ENCODE measurements at places on chromosomes 16 and 17.

GRCh38 chr17:50935221-50935995, 69.3 kb upstream of the TOB1 start:
- DNase-seq = no peak

DNA sequence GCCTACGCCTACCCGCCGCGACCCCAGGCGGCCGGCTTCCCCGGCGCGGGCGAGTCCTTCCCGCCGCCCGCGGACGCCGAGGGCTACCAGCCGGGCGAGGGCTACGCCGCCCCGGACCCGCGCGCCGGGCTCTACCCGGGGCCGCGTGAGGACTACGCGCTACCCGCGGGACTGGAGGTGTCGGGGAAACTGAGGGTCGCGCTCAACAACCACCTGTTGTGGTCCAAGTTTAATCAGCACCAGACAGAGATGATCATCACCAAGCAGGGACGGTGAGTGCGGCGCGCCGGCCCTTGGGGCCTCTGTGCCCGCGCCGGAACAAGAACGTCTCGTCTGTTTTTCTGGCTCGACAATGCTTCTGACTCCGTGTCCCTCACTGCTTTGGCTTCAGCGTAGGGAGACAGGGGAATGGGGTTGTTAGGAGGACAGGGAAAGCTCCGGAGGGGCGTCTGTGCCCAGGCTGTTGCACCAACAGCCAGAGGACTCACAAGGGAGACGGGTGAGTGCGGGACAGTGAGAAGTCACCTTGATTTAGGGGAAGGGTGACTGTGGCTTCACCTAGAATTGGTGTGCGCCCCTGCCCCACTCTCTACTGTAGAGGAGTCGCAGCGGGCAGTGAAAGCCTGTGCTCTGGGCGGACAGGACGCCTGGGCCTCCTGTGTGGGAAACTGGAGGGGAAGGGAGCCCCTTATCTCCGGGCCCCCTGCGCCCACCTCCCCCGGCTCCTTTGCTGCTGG, 806 bp downstream of the TBX21 start:
- DNase-seq = no peak

DNA sequence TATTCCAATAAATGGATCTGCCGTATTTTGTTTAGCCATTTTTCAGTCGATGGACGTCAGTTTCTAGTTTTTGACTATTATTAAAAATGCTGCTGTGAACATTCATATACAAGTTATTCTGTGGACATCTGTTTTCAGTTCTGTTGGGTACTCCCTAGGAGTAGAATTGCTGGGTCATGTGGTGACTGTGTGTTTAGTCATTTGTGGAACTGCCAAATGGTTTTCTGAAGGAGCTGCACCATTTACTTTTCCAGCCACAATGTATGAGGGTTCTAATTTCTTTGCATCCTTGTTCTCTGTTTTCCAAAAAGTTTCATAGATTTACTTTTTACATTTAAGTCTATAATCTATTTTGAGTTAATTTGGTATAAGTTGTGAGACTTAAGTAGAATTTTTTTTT, 29.5 kb downstream of the CYLD start:
- peak; percentile 16 for DNase-seq

GRCh38 chr17:7022781-7023571, at the start of gene BCL6B:
TSS of gene BCL6B (plus strand) at chr17:7023050. CDS start at chr17:7023672, 622 bp downstream.
- DNase-seq = no peak

- DNase-seq = no peak
Observed at GRCh38 chr16:1193143-1193824, 31.8 kb downstream of the TPSG1 start.

DNA sequence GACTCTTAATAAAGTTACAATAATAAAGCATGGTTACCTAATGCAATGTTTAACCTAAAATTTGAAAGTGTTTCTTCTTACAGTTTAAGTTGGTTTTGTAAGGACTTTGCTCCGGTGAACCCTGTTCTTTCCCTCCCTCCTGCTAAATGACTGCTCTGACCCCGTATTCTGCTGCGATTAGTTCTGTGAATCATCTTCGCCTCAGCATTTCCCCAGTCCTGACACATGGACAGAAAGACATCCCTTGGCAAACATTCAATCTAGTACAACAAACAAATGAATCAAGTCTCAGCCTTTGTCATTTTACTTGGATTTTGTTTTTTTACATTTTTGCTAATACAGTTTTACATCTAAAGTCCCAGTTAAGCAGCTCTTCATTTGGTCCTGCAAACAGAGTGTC, 15.4 kb downstream of the KCNJ2 start:
- no peak for DNase-seq

- no peak for DNase-seq
Observed at GRCh38 chr16:66205287-66206231, 160.9 kb upstream of the CDH5 start.

- DNase-seq = no peak
Observed at GRCh38 chr16:3999479-4000325, 116.5 kb downstream of the ADCY9 start.

- no peak for DNase-seq
Observed at GRCh38 chr17:81197409-81197795, 25.4 kb downstream of the CEP131 start.

DNA sequence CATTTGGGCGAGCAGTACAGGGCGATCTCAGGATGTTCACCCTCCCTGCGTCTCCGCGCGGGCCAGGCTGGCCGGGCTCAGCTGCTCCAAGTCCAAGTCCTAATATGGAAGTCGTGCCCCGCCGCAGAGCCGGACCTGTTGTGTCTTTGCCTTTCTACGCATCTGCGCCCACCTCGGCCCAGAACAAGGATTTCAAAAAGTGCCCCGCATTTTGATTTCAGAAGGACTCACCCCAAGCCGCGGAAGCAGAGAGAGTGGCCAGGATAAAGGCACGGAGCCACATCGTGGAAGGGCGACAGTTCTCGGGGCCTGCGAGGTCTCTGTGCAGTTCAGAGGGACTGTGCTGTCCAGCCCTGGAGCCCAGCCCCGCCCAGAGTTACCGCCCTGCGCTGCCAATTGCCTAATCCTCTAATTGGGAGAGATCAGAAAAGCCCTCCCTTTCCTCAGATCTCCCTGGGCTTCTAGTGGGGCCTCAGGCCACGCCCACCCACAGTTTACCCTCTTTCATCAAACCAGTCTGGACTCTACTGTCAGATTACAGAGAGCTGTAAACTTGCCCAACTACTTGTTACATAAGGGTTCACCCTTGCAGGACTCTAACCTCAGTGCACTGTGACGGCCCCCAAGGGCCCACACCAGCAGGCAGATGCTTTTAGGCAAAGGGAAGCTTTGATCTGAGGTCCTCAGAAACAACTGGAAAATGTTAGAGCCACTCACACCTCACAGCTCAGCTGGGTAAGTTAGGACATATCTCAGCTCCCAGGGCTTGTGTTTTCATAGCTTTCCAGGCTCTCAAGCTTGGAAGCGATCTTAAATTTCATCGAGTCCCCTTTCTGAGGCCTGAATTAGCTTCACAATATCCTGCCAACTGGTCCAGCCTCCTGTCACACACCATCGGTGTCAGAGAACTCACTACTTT, at the start of gene CES1:
TSS of gene CES1 (minus strand) at position 324 of the 919 bp plus-strand sequence. CDS start at position 283, 41 bp downstream.
- DNase-seq = no peak

- DNase-seq = no peak
Observed at GRCh38 chr17:20263595-20263994, 203.7 kb downstream of the LGALS9B start.

DNA sequence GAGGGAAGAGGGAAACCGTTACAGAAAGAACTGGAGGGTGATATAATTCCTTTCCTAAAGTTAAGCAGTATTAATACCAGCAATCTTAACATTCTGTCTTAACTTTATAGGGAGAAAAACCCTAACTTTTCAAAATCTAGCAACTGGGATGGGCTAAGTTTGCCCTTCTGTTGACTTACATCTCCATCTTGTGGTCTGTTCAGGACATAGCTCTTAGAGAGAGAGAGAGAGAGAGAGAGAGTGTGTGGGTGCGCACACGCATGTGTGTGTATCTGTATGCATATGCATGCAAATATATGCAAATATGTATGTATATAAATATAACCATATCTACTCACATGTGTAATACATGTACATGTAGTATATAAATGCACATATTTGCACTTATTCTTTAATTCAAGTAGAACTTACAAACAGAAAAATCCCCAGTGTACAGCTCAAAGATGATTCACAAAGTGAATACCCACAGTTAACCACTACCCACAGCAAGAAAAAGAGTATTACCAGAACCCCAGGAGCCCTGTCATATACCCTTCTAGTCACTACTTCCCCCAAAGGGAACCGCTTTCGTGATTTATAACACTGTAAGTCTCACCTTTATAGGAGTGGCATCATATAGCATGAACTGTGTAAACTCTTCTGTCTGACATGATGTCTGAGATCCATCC, 46.5 kb downstream of the STX8 start:
- peak; percentile 2 for DNase-seq
